ENCODE measurements at places on chromosomes 13 and 19. TPM values are rescaled to one million over a fixed set of nuclear protein-coding genes. Genes with fewer than 3 reads are reported as not detected.

The PDX1 gene
- total RNA-seq: not detected

The ZNF766 gene
- 5.5 TPM for total RNA-seq

The GPR12 gene
- total RNA-seq: not detected

The ZNF284 gene
- total RNA-seq: 1.7 TPM

The MLLT1 gene
- 20.3 TPM for total RNA-seq

The BST2 gene
- total RNA-seq: not detected

The MCEMP1 gene
- not detected for total RNA-seq

The TMPRSS9 gene
- 0.05 TPM for total RNA-seq

The ZNF226 gene
- total RNA-seq: 9.3 TPM

The PSPN gene
- 0.19 TPM for total RNA-seq

The CGB8 gene
- total RNA-seq: 0.37 TPM

Measured in airway epithelial cell (primary cell).